G401 (cell line): ENCODE measurements at places on chromosomes 3 and 15. TPM values are rescaled to one million over a fixed set of nuclear protein-coding genes. Genes with fewer than 3 reads are reported as not detected.
A peak's percentile ranks its signal among the peaks of the same experiment; 100 is the strongest.

DNA sequence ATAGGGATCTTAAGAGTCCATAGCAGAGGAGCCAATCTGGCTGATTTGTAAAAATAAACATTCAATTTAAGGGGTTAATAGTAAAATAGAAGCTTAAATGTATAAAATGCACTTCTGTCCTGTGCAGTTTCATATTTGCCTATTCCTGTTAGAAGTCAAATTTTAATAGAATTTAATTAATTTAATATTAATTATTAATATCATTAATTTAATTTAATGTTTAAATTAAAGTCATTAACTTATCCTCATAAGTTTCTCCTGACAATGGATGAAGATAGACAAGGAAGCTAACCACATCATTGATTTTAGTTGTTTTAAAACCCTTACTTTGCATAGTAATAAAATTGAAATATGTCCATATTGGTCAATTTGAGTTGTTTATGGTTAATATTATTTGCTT lies 1096.2 kb upstream of the EPHA6 start:
- no peak for DNase-seq

DNA sequence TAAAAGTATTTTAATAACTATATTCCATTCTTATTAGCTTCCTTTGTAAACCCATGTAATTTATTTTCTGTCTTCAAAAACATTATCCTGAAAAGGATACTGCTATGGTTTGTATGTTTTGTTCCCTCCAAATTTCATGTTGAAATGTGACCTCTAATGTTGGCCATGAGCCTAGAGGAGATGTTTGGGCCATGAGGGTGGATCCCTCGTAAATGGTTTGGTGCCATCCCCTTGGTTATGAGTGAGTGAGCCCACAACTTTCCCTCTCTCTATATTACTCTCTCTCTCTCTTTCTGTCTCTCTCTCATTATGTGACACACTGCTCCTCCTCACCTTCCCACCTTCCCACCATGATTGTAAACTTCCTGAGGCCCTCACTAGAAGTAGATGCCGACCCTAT lies 357.7 kb downstream of the MFSD1 start:
- no peak for DNase-seq

DNA sequence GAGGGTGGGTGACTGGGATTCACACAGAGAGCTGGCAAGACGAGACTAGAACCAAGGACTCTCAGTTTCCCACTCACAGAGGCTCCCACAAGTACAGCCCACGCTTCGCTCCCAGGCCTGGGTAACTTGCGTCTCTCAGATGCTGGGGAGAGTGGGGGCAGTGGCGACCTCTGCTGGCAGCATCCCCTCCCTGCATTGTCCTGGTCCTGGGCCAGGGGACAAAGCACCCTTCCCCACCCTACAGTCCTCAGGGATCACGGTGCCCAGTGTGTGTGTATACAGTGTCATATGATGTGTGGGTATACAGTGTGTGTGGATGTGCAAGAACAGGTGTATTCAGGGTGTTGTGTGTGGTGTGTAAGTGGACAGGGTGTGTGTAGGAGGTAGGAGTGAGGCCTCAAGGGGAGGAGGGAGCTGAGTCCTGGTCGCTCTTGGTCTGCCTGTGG lies 12.8 kb downstream of the VILL start:
- peak; percentile 39 for DNase-seq

DNA sequence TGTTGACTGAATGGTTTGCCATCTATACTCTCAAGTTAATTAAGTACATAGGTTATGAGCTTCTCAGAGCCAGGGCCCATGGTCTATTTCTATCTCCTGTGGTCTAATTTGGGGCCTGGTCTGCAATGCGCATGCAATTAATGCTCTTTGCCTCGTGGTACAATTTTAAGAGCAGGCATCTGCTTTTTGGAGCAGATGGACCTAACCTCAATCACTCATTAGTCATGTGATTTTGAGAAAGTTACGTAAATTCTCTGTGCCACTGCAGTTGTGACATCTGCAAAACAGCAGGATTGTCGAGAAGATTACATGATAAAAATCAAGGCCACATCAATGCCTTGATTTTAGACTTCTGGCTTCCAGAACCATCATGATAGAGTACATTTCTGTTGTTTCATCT lies 543.7 kb upstream of the ADAMTS9 start:
- DNase-seq, result no peak

- no peak for DNase-seq
Observed at GRCh38 chr15:26724381-26725150, 48.3 kb downstream of the GABRB3 start.

DNA sequence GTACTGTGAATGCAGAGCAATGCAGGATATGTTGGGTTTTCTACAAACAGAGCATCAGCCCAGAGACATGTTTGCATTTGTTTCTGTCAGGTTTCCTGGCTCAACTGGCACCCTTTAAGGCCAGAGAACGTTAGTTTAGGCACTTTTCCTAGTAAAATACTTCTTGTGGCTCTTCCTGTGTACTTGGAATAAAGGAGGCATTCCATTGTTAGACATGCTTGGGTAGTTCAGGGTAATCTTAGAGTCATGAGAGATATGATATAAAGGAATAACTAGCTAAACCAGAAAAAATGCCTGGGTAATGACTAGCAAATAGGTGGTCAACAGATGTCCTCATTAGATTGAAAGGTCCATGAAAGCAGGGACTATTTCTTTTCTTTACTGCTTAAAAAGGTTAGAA lies 60.4 kb upstream of the RBM5 start:
- no peak for DNase-seq

- no peak for DNase-seq
Observed at GRCh38 chr3:52097851-52098507, 41.6 kb upstream of the DUSP7 start.

DNA sequence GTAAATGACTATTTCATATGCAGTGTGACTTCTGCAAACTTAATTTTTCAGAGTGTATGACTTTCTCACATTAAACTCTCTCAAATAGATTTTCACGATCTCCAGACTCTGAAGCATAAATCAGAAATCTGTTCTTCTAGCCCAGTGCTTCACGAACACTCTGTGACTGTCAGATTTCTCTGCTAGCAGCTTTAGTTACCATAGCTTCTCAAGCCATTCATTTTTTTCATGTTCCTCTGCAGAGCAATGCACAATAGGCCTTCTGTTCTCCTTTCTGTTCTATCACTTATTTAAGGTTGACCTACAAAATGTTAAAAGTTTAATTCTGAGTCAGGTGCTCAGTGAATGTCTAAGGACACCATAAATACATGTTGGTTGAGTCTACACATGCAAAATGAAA lies 1102.2 kb downstream of the TUSC7 start:
- DNase-seq, result peak; percentile 13

DNA sequence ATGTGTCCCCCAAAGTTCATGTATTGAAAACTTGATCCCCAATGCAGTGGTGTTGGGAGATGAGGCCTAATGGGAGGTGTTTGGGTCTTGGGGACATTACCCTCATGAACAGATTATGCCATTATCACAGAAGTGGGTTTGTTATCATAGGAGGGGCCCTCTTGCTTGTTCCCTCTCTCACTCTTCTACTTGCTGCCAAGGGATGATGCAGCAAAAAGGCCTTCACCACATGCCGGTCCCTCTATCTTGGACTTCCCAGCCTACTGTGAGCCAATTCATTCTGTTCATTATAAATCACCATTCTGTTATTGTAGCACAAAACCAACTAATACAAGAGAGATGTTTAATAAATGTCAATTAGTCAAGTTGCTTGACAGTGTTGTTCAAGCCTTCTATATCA lies 47.2 kb downstream of the FAM227B start:
- no peak for DNase-seq

- no peak for DNase-seq
Observed at GRCh38 chr3:59326246-59327024, 276.6 kb upstream of the CFAP20DC start.

EPHB3 gene
- total RNA-seq, result 2.8 and 3.9 TPM in 2 replicates

SH3GL3 gene
- total RNA-seq, result not detected in 2 replicates

LZTFL1 gene
- 28.6 and 31.1 TPM in 2 replicates for total RNA-seq

MINAR1 gene
- 0.20 and 0.31 TPM in 2 replicates for total RNA-seq

ZNF35 gene
- 13.0 and 16.6 TPM in 2 replicates for total RNA-seq
